CD4-positive, alpha-beta T cell treated with Interleukin-2 at 100 ng/mL for 4 hours (primary cell): ENCODE measurements at places on chromosomes 2 and 18.

GRCh38 chr2:133422931-133423351 is 145.3 kb downstream of the NCKAP5 start:
- no peak for DNase-seq

GRCh38 chr18:59273759-59274532 is 692 bp upstream of the RAX start:
- DNase-seq: no peak

GRCh38 chr2:85369500-85369899 is 14.9 kb downstream of the ELMOD3 start:
- no peak for DNase-seq

- no peak for DNase-seq
These were observed 20.8 kb upstream of the MTA3 start for GRCh38 chr2:42547446-42548295.

DNA sequence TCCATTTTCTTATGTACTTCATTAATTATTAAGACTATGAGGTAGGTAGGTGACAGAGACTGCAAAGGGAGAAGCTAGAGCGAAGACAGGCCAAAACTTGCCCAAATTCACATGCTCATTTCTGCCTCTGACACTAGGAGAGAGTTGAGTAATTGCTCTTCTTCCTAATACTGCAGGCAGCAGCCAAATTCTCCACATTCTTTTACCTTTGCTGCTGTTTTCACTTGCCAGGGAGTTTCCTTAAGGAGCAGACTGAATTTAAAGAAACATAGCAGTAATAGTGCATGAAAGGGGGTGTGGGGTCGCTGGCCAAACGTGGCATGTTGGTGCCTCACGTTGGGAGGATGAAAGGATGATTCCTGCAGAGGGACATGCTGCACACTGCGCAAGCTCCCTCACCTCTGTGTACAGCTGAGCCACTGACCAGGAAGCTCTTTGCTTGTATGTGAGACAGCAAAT is 12.3 kb downstream of the CRIM1 start:
- no peak for DNase-seq

DNA sequence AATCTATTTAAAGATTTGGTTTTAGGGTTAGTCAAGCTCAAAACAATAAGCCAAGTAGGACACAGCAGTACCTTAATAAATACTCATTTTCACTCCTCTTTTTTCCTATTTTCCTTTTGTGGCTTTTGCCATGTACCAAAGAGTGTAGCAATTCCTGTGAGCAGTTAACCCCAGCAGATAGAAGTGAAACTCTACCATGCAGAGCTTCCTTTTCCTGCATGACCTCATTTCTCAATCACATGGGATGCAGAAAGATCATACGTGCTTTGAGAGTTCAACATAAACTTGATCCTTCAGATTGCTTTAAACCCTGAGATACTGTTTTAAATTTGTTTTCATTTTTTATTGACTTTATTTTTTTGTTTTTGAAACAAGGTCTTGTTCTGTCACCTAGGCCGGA is 99.1 kb upstream of the ARHGAP15 start:
- DNase-seq: no peak

GRCh38 chr2:209719034-209719433 is 52.6 kb upstream of the UNC80 start:
- DNase-seq: no peak

DNA sequence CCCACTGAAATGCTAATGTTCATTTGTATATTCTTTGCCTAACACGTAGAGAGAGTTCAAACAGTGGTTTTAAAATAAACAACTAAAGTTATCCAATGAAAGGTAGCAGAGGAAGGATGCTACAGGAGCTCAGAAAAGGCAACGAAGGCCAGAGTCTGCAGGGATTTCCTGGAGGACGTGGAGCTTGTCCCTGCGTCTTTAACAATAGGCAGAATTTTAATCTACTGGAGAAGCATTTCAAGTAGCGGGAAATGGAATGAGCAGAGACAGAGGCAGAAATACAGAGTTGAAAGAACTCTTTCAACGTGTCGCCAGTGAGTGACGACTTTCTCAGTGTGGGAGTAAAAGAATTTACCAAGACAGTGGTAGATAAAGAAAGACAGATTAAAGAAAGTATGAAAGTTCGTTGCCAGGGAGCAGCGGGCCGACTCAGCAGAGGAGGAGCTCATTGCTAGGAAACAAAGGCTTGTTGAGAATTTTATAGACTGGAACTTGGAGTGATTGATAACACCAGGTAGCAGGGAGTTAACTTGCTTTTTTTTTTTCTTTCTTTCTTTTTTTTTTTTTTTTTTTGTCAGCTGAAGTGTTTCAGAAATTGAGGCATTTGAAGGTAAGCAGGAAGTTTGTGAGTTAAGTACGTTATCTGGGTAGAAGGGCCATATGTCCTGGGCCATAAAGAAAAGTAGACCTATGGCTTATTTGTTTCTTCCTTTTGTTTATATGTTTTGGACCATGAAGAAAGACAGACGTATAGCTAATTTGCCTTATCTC is 625 bp upstream of the NBAS start:
- DNase-seq: peak; percentile 24

DNA sequence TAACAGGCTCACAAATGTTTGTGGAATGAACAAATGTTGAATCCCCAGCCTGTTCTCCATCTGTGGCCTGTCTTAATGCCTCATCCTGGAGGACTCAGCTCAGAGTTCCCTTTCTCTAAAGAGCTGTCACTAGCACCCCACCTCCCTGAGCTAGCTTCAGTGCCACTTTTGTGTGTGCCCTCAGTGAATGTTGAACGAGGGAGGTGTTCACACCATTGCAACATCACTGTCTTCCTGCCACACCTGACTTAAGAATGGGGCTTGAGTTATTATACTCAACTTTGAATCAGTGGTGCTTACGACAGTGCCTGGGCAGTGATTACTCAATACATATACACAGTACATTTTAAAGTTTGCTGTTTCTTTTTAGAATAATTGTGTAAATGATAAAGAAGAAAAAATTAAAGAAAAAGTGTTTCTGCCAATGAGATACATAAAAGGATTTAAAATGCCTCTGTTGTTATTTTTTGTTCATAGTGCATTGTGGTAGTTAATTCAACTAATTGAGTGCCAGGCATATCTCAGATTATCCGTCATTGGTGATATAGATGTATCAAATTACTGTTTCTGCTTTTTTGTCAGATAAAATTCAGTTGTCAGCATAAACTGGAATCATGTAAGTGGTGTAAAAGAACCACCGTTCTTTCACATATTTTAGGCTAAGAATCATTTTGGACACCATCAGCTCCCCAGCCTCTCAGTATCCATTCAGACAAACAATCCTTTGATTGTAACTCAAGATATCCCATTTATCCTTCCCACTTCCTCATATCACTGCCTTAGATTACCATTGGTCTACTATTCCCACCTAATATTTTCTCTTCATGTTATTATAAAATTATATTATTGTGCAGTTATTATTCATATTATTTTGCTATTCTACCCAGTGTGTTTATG is 304.7 kb downstream of the PTPRM start:
- DNase-seq: no peak

- DNase-seq: no peak
These were observed 2.8 kb downstream of the ECEL1 start for GRCh38 chr2:232484628-232485347.

DNA sequence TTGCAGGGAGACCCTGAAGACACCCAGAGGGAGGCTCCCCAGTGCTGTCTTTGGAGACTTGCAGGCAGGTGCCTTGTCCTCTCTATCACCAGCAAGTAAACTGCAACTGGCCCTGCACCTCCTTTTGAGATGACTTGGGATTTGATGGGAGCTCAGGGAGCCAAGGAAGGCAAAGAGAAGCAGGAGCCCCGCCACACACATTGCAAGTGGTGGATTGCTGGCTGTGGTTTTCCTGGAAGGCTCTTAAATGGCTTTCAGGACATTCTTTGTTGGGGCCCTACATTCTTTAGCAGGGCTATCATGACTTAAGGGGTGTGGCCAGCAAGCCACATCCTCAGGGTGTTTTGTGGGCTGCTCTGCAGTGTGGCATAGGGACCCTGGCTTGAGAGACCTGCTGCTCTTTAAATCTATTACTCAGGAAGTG is 39.9 kb upstream of the CDC42EP3 start:
- peak; percentile 43 for DNase-seq

- DNase-seq: peak; percentile 80
These were observed 34.9 kb downstream of the RAB10 start for GRCh38 chr2:26068602-26069298.

DNA sequence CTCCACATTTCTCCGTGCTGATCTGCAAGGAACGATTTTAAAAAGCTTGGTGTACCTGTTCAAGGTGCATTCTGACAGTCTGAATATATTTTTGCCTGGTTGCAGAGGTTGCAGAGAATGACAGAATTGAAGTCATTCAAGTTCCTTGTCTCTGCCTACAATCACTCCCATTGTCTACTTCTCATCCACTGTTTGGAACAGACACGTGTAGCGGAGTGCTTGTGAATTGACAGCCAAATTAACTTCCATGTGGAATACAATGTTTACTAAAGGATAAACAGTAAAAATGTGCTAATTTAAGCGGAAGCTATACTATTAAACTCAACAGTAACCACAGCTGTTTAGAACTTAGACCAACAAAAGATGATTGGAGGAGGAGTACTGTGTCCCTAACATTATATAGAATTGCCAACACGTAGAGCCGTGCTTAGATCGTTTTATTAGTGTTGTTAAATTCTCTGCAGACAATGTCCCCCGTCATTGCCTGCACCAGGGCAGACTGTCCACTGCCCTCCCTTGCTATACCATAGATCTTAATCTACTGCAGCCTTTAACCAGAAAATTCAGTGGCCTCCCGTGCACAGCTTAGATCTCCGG is 87.3 kb upstream of the ZCCHC2 start:
- DNase-seq: no peak

DNA sequence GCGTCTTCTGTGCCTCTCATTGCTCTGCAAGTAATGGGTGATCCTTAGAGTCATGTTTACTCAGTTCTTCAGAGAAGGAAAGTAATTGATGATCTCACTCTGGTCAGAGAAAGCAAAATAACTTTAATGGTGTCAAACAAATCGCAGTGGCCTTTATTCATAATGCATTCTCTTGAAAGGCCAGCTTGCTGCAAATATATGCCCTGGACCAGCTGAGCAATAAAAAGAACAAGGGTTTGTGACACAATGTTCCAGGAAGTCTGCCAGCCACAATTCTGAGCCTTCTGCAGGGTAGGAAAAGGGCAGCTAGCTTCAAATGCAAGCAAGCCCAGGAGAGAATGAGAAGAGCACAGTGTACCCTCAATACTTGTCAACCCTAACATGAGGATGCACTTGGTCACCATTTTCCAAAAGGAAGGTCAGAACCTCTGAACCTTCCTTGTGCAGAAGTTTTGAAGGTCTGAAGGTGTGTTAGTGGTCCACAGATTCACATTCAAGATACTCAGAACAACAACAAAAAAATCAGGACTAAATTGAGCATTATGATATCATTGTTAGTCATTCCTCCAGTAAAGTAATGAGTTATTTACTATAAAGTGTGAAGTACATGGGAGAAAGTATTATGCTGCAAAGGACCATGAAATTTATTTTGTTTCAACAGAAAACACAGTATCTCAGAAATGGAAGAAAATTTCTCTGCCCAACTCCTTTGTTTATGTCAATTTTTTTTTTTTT is 355.6 kb downstream of the PAX3 start:
- DNase-seq: no peak

DNA sequence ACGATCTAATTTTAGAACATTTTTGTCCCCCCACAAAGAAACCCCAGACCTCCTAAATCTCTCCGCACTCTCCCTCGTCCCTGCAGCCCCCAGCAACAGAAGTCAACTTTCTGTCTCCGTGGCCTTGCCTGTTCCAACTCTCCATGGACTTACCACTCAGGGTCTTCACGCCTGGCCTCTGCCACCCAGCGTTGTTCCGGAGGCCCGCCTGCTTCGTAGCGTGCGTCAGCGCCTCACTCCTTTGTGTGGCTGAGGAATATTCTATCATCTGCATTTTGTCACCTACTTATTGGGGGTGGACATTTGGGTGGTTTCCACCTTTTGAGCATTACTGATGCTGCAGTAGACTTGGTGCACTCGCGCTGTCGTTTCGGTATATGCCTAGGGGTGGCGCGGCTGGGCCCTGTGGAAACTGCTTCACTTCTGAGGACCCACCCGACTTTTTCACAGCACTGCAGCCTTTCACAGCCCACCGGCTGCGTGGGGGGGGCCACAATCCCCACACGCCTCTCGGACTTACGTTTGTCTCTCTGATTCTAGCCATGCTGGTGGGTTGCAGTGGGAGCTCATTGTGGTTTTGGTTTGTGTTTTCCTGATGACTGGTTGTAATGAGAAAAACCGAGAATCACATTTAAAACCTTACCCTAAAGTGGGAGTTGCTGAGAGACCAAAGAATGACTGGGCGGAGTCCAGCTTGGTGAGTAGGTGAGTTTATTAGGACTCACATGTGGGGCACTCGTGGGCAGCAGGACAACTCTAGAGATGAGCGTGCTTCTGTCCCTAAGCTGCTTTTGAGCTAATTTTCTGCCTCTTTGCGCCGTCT is 1.4 kb upstream of the HSBP1L1 start:
- peak; percentile 68 for DNase-seq

GRCh38 chr2:48075631-48076030 is 169.3 kb upstream of the FBXO11 start:
- no peak for DNase-seq

- no peak for DNase-seq
These were observed 8.9 kb downstream of the GDF7 start for GRCh38 chr2:20675701-20676352.

- no peak for DNase-seq
These were observed 32.7 kb upstream of the ASPRV1 start for GRCh38 chr2:69994166-69994565.

GRCh38 chr2:152394326-152394725 is 59.4 kb downstream of the FMNL2 start:
- DNase-seq: no peak

DNA sequence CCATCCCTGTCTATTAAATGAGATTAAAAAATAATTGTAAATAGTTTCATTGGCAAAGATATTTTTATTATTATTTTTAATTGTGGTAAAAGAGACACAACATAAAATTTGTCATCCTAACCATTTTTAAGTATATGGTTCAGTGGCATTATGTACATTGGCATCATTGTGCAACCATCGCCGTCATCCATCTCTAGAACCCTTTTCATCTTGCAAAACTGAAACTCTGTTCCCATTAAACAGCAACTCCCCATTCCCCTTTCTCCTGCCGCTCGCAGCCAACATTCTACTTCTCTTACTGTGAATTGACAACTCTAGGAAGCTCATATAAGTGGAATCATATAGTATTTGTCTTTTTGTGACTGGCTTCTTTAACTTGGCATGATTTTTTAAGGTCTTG is 25.3 kb downstream of the LAMA3 start:
- DNase-seq: no peak

GRCh38 chr2:38552259-38552658 is 50.5 kb downstream of the HNRNPLL start:
- DNase-seq: no peak

- no peak for DNase-seq
These were observed 222.4 kb downstream of the PIK3C3 start for GRCh38 chr18:42177390-42177789.

GRCh38 chr2:178870703-178871102 is 63.5 kb upstream of the TTN start:
- no peak for DNase-seq
